ENCODE measurements at places on chromosomes 4 and X. TPM values are rescaled to one million over a fixed set of nuclear protein-coding genes. Genes with fewer than 3 reads are reported as not detected.
A peak's percentile ranks its signal among the peaks of the same experiment; 100 is the strongest.

DNA sequence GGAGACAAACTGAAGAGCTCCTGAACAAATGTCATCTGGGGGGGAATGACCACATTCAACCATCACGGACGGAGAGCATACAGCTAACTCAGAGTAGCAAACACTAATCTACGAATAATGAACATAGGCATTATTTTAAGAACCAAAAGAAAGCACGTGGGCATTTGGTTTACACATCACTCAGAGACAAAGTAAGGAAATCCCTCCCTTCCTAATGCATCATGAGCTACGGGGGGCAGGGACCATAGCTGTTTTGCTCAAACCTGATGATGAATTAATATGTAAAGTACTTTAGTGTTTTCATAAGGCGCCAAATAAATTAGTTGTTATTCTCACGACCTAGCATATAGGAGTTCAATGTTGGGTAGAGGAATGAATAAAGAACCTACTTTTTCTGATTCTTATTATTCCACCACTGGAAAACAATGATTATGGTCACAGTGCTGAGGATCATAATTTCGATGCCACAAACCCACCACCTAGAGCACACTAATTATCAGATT is 11.7 kb upstream of the TMEM156 start:
- DNase-seq: no peak
- peaks cover 40% of the 10 kb centered on the region for H3K4me1 ChIP-seq
- no peaks in the 10 kb centered on the region for H3K27me3 ChIP-seq
- peak overlapping the region; percentile 97 for H3K4me3 ChIP-seq
- peak overlapping the region; percentile 94 for H3K27ac ChIP-seq

- no peak overlapping the region for H3K4me3 ChIP-seq
- peak; percentile 3 for DNase-seq
- H3K4me1 ChIP-seq: peaks cover 16% of the 10 kb centered on the region
- H3K27ac ChIP-seq: no peak overlapping the region
Observed at GRCh38 chr4:85127653-85128052, 161.2 kb upstream of the WDFY3 start.

GRCh38 chr4:139887962-139888735 is 222.5 kb downstream of the MGST2 start:
- no peaks in the 10 kb centered on the region for H3K27me3 ChIP-seq
- H3K4me1 ChIP-seq: peaks cover 50% of the 10 kb centered on the region
- peaks cover 9% of the 10 kb centered on the region for H3K36me3 ChIP-seq

- DNase-seq: peak; percentile 28
- H3K4me3 ChIP-seq: no peak overlapping the region
- H3K36me3 ChIP-seq: no peaks in the 10 kb centered on the region
- no peaks in the 10 kb centered on the region for H3K27me3 ChIP-seq
- H3K4me1 ChIP-seq: peaks cover 27% of the 10 kb centered on the region
Observed at GRCh38 chrX:138756234-138756633, 44.7 kb upstream of the FGF13 start.

- no peaks in the 10 kb centered on the region for H3K27me3 ChIP-seq
- H3K4me3 ChIP-seq: no peak overlapping the region
- no peak overlapping the region for H3K27ac ChIP-seq
Observed at GRCh38 chr4:119227690-119228089, 15.2 kb downstream of the USP53 start.

DNA sequence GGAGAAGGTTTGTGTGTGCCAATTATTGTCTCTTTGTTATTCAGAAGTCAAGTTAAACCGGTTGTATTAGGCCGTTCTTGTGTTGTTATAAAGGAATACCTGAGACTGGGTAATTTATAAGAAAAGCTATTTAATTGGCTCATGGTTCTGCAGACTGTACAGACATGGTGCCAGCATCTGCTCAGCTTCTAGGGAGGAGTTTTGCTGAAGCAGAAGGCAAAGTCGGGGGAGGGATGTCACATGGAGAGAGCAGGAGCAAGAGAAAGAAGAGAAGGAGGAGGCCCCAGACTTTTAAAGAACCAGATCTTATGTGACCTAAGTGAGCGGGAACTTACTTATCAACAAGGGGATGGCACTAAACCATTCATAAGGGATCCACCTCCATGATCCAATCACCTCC is 349.3 kb upstream of the PCDH18 start:
- no peak for DNase-seq
- H3K4me1 ChIP-seq: no peaks in the 10 kb centered on the region
- peak overlapping the region; percentile 55 for H3K27ac ChIP-seq
- H3K4me3 ChIP-seq: no peak overlapping the region

- H3K27ac ChIP-seq: no peak overlapping the region
- no peak for DNase-seq
- H3K27me3 ChIP-seq: no peaks in the 10 kb centered on the region
- H3K4me1 ChIP-seq: no peaks in the 10 kb centered on the region
Observed at GRCh38 chr4:154140869-154141268, 350.7 kb downstream of the DCHS2 start.

FAM184B gene
- total RNA-seq: 0.16 TPM

MAGEA1 gene
- not detected for total RNA-seq

TIGD4 gene
- 3.9 TPM for total RNA-seq

TMEM255A gene
- 0.70 TPM for total RNA-seq

All from neural crest cell (in vitro differentiated cells).